ENCODE measurements at places on chromosomes 12 and 14.

DNA sequence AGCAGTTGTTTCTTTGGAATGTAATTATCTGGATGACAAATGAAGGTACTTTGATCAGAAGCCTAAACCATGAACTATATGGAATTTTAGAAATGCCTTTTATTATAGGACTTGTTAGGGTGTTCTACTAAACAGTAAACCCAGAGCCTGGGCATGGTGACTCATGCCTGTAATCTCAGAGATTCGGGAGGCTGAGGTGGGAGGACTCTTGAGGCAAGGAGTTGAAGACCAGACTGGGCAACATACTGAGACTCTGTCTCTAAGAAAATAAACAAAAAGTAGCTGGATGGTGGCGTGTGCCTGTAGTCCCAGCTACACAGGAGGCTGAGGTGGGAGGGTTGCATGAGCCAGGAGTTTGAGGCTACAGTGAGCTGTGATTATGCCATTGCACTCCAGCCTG lies 23.9 kb downstream of the PALS1 start:
- no peak for DNase-seq

- DNase-seq: no peak
Measured at GRCh38 chr12:130791629-130792028, 47.4 kb downstream of the STX2 start.

- no peak for DNase-seq
Measured at GRCh38 chr14:59601056-59601455, 24.4 kb upstream of the CCDC175 start.

GRCh38 chr14:54785778-54786770 lies 116.6 kb downstream of the GCH1 start:
- no peak for DNase-seq

- DNase-seq: no peak
Measured at GRCh38 chr12:25752710-25753309, 199.7 kb upstream of the LMNTD1 start.

GRCh38 chr12:65568517-65568916 lies 255.8 kb upstream of the HMGA2 start:
- no peak for DNase-seq

GRCh38 chr14:36293824-36294223 lies 26.6 kb downstream of the MBIP start:
- no peak for DNase-seq

GRCh38 chr14:32701475-32701874 lies 237.2 kb upstream of the NPAS3 start:
- DNase-seq: no peak

GRCh38 chr14:24285351-24285750 lies 14.0 kb upstream of the RABGGTA start:
- no peak for DNase-seq

DNA sequence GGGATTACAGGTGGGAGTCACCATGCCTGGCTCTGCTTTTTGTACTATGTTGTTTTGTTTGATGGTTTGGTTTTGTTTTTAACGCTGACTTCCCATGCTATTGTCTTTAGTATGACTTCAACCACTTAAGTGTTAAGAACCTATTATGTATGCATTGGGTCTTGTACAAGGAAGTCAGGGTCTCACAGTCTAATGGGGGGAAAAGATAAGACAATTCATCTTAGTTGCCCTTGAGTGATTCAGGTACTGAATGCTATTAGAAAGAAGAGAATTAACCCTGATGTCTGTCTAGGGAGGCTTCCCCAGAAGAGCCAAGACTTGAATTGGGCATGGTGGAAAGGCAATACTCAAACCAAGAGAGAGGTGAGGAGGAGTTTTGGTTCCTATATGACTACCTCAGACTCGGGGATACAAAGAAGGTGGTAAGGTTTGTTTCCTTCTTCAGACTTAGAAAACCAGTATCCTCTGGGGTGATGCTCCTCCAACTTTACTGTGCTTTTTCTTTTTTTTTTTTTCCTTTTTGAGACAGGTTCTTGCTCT lies 64.6 kb downstream of the SUSD6 start:
- no peak for DNase-seq

DNA sequence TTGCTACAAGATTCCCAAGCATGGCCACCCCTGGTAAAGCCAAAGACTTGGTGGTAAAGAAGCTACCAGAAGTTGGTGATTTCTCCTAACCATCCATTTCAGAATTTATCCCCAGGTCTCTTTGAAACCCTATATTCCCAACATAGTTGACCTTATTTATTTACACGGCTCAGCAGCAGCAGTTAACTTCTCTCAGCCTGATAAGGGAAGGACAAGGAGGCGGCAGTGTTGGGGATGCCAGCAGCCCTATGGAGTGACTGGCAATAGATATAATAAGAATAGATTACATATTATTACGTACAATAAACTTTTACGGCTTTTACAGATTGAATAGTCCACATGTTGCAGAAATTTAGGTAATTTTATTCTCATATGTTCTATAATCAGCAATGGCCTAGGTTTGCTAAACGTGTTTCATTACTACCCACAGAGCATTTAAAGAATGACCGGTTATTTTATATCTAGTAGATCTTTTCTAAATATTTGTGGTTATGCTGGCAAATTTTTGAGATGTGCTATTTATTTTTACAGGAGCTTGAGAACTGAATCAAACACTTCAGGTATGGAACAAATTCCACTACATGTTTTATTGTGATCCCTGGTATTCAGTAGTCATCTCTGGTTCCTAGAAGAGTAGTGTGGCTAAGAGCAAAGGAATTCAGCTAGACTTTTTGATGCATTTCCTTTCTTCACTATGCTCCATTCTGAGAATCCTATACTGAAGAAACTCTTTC lies 19.8 kb upstream of the PALS1 start:
- DNase-seq: peak; percentile 82

- DNase-seq: no peak
Measured at GRCh38 chr12:89980236-89980635, 271.6 kb upstream of the ATP2B1 start.

GRCh38 chr14:91264151-91265150 lies 19.9 kb upstream of the GPR68 start:
- DNase-seq: no peak

DNA sequence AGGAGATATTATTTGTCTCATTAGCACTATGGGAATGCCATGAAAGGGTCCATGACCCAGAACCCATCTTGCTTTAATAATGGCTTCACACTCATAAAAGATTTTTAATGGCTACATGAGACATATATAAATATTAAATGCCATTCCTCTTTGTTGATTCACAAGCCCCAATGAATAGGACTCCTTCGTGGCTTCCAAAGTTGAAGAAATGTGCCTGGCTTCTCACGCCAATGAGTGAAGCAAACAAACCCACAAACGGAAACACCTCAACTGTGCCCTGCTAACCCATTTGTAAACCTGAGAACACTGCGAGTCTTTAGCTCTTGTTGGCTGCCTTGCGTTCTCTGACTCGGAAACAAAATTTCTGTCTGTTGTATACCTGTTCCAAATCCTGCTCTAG lies 381.7 kb upstream of the DDHD1 start:
- DNase-seq: no peak

DNA sequence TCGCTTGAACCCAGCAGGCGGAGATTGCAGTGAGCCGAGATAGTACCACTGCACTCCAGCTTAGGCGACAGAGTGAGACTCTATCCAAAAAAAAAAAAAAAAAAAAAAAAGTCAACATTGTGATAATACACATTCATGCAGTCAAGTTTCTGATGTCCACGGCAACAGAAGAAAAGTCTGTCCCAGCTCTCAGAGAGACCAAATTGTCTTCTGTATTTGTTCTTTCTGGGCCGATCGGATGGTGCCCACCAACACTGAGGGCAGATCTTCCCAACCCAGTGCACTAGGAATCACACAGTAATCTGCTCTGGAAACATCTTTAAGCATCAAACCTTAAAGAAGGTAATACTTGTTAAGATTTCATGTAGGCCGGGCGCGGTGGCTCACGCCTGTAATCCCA lies 31.6 kb downstream of the EAPP start:
- no peak for DNase-seq

GRCh38 chr12:131710464-131711457 lies at the start of gene SFSWAP:
Gene SFSWAP, plus strand, starts transcription at chr12:131711090. Its CDS starts 140 bp downstream, at chr12:131711230.
- DNase-seq: peak; percentile 87

DNA sequence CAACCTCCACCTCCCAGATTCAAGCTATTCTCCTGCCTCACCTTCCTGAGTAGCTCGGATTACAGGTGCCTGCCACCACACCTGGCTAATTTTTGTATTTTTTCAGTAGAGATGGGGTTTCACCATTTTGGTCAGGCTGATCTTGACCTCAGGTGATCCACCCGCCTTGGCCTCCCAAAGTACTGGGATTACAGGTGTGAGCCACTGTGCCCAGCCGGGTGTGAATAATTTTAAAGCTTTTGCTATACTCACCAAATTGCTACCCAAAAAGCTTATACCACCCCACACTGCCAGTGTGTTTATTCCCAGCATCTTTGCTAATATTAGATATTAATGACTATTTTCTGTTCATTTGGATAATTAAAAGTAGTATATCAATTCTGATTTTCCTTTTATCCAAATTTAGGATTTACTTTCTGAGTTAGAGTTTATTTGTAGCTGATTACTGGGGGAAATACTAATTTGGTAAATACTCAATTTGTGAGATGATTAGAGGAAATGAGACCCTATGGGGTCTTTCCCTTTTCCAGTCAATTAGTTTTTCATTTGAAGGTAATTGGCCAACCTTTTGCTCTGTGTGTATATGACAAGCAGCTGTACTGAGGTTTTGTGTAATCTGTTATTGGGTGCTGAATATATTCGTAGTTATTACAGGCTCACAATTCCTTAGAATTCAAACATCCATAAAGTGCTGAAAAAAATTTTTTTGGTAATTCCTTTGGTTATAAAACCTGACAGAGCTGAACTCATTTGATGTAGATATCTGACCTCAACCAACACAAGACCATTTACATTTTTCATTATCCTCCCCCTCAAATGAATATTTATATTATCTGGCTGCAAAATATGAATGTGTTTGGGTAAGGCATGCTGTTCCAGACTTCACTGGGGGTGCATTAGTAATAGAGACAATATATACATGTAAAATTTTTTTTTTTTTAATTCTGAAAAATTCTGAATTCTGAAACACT lies 73.6 kb downstream of the ANO6 start:
- no peak for DNase-seq

DNA sequence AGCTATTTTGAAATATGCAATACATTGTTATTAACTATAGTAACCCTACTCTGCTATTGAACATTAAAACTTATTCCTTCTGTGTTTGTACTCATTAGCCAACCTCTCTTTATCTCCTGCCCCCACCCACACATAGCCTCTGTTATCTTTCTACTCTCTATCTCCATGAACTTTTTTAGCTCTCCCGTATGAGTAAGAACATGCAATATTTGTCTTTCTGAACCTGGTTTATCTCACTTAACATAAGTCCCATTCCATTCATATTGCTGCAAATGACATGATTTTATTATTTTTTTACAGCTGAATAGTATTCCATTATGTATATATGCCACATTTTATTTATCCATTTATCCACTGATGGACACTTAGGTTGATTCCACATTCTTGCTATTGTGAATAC lies 79.0 kb upstream of the AMIGO2 start:
- no peak for DNase-seq

GRCh38 chr14:90658541-90658967 lies 157.7 kb downstream of the TTC7B start:
- no peak for DNase-seq

DNA sequence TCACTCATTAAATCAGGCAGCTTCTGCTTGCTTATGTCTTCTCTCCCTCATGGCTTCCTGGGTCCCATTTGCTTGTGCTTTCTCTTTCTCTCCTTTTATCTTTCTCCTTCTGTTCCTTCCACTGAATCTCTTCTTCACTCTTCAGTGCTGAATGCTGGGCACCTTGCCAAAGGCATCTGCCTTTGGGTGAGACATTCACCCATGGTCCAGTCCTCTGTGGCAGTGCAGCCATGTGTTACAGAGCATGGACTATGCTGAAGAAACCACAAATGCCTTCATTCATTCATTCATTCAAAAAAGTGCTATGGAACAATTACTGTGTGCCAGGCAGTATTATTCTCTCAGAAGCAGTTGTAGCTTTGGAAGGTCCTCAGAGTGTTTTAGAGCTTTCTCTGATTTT lies 344.4 kb upstream of the STXBP6 start:
- no peak for DNase-seq

- DNase-seq: no peak
Measured at GRCh38 chr12:5085896-5086295, 42.2 kb downstream of the KCNA5 start.

GRCh38 chr14:104799244-104800014 lies 1.5 kb upstream of the ZBTB42 start:
- DNase-seq: no peak

DNA sequence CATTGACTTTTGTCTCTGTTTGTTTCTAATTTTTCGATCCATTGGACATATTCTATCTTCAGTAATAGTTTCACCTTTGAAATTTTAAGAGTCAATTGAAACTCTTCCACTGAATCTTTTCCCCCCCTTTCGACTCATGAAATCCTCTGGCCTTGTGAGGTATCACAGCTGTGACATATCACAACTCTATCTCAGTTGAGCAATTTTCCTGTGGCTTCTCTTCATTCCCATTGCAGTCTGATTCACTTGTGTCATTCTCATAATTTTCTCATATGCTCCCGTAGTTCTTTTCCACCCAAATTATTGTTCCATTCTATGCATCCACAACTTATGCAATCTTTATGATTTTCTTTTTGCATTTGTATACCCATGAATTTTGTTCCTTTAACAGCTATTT lies 261.6 kb downstream of the DACT1 start:
- peak; percentile 9 for DNase-seq

DNA sequence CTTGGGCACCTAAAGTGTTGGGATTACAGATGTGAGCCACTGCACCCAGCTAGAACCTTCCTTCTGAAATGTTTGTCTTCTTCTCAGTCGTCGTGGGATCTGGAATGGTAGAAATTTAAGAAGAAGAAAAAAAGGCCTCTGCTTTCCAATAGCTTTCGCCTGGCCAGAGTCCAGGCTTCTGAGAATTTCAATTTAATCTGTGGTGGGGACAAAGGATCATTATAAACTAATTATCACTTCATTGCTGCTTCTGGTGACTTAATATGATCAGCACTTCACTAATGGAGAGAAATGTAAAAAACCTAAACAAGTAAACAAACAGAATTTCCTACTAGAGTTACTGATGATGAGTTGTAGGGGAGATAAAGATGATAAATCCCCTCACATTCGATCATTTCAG lies 51.3 kb downstream of the CFAP251 start:
- DNase-seq: no peak

DNA sequence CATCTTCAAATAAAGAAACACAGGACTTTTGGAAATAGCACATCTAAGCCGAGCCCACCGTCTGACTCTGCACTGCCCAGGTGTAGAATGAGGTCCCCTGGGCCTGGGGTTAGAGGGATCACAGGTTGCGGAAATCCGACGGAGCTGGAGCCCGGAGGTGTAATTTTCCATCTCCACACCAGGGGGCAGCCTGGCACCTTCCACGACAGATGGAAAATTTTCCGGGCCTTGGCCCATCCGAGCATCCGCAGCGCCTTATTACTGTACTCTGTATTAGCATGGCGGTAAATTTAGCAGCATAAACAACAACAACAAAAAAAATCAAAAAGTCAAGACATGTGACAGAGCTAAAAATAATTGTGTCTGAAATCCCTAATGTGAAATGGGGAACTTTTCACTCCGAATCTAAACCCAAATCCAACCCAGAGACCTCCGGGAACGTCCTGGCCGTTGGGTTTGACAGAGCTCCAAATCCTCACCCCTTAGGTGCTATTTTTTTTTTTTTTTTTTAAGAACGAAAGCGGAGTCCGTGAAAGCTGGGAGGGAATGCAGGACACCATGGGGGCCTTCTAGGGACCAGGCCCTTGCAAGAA lies 93.9 kb downstream of the KSR2 start:
- no peak for DNase-seq

All from SW 1271 (cell line).